ENCODE measurements at places on chromosomes 6 and 20.

DNA sequence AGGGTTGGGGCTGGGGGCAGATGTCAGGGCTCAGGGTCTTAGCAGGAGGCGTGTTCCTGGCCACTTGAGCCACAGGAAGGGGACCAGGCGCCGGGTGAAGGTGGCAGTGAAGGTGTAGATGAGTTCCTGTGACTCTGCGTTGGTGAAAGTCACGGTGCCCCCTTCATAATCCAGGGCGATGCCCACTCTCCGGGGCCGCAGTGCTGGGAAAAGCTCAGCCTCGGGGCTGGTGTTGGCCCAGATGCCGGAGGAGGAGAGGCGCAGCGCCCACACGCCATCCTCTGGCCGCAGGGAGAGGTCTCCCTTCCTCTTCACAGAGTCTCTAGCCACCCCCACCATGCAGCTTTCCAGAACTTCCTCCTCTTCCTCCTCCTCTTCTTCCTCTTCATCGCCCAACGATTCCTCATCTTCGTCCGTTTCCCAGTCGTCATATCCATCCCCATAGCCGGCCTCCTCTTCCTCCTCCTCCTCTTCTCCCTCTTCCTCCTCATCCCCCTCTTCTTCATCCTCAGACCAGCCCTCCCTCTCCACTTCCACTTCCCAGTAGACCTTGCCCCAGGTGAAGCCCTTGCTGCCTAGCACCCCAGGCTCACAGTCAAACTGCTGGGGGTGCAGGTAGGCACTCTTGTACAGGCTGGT, 22.6 kb downstream of the TRIM15 start:
- DNase-seq = no peak

DNA sequence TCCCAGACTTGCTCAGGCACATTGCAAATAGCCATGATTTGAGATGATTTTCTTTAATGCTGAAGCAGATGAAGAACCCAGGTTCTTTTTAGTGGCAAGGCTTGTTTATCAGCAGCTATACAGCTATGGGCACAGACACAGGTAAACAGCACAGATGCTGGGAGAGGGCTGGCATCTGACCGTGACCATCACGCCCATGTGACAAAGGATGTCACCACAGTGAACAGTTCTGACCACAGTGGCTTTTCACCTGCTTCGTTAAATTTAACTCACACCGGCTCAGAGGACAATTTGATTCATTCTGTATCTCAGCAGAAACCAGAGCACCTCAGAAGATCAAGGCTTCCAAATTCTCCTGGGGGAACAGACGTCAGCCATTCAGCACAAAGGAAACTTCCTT, 142.6 kb downstream of the CDH26 start:
- DNase-seq = no peak

- DNase-seq = no peak
Measured at GRCh38 chr6:139240161-139241010, 51.4 kb downstream of the TXLNB start.

DNA sequence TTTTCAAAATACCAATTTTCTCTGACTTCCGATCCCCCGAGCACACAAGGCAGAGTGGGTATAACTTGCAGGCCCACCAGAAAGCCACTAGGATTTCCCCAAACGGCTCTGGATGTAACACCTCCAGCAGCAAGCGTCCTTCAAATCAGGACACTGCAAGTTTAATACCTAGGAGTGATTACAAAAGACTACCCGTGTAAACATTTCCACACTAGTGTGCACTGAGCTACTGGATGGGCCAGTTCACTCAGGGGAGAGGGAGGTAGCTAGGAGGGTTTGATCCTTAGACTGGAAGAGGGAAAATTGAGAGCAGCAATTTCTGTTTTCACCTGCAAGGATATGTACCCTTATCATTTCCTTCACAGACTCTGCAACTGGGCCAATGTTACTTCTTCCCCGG, 91.8 kb upstream of the AGPAT4 start:
- no peak for DNase-seq

DNA sequence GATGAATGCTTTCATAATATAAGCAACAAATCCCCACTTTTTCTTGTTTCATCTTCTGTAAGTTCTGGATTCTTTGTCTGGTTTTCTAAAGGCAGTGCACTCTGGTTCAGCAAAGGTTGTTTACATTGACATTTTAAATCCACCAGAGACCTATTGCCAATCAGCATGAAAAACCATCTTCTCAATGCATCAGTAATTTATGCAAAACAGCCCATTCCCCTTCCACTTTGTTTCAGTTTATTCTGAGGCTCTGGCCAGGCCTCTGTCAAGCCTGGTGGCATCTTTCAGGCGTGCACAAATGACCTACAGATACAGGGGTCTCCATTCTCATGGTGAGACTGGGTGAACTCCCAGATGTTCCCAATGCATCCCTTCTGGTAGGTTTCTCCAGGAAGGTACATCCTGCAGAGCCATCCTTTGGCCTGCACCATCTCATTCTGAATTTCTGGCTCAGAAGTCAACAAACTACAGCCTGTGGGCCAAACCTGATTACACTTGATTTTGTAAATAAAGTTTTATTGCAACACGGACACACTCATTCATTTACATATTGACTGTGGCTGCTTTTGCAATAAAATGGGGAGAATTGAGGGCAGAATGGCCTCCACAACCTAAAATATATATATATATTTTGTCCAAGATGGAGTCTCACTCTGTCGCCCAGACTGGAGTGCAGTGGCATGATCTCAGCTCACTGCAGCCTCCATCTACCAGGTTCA, 405.4 kb downstream of the PREX1 start:
- no peak for DNase-seq

DNA sequence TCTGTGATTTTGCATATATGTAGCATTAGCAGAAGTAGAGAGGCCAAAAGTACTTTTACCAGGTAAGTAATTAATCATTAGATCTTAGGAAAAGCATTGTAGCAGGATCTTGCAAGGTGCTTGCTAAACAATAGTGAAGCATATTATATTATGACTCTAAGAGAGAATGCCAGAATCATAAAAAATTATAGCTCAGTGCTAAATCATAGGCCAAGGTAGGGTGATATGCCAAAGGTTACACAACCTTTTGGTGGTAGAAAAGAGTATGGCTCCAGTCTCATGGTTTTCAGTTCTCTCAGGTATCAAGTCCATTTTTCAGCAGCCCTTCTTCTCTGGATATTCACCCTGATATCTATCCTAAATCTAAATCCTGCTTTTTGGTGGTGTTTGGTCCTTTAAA, 16.9 kb upstream of the TMEM30A start:
- no peak for DNase-seq

GRCh38 chr6:8420031-8420588, 15.2 kb downstream of the SLC35B3 start:
- no peak for DNase-seq

- no peak for DNase-seq
Measured at GRCh38 chr6:143939364-143939763, 68.7 kb downstream of the PLAGL1 start.

DNA sequence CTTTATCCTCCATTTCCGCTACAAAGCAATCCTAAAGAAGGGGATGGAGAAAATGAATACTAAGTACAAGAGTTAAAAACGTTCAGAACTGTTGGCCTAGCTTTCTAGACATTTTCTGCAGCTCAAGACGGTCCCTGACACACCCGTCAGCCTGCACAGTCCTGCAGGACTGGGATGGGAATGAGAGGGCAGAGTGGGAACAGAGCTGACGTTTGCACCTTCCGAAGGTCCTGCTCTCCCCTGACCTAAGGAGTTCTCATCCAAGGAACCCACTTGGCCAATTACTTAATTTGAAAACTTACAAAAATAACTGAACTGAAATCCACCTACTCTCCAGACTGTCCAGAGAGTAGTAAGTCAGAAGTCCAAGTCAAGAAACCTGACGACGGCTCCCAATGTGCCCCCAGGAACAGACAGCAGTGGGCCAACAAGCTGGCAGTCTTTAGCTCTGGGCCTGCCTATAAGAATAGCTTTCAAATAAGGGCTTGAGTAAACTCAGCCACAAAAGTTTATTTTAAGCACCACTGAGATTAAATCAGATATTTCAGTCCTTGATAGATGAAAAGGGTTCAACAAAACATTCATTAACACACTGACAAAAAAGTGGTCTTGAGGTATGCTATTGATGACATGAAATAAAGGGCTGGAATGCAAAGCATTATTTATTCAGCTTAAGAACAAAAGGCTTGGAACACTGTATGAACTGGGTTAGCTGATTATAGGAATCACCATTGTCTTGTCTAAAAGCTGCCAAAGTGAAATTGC, 76.8 kb downstream of the CNKSR3 start:
- no peak for DNase-seq

DNA sequence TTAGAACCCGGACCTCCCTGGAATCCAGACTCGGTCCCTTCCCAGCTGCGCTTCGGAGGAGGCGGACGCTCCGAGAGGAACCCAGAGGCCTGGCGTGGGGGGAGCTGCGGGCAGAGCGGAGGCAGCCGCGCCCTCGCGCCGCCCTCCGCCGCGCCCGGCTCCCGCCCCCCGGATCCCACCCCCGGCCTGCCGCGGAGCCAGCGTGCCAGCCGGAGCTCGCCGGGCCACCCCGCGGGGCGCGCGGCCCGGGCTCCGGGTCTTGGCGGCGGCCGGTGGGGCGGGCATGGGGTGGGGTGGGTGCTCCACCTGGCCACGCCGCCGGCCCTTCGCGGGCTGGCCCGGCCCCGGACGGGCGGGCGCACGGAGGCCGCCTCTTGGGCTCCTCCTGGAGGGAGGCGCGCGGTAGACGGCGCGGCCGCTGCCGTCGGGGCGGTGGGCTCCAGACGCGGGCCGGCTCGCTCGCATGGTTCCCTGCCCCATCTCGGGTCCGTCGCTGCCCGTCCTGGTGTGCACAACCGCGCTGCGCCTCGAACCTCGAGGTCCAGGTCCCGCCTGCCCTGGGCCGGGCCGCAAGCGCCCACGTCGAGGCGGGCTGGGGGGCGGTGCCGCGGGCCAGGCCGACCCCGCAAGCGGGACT, 592 bp upstream of the CDYL start:
- peak; percentile 57 for DNase-seq

GRCh38 chr20:5397393-5397792, 80.6 kb upstream of the PROKR2 start:
- no peak for DNase-seq

GRCh38 chr20:6994452-6994851, 227.0 kb downstream of the BMP2 start:
- no peak for DNase-seq

DNA sequence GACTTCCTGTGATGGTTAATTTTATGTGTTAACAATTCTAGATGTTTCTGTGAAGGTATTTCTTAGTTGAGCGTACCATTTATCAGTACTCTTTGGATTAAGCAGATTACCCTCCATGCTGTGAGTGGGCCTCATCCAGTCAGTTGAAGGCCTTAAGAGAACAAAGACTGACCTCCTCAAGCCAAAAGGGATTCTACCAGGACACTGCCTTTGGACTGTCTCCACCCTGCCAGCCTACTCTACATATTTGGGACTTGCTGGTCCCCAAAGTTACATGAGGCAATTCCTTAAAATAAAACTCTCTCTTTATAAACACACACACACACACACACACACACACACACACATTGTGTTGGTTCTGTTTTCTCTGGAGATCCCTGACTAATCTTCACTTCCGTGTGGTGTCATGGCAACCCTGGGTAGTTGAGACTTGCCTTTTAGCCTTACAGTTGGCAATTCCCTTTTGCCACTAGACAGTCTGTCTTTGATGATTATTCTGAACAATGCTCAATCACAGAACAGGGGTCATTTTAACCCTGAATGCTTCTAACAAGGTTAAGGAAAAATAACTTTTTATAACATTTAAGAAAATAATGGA, 32.2 kb downstream of the MRAP2 start:
- DNase-seq = no peak

- no peak for DNase-seq
Measured at GRCh38 chr6:135331002-135331401, 149.9 kb downstream of the MYB start.

DNA sequence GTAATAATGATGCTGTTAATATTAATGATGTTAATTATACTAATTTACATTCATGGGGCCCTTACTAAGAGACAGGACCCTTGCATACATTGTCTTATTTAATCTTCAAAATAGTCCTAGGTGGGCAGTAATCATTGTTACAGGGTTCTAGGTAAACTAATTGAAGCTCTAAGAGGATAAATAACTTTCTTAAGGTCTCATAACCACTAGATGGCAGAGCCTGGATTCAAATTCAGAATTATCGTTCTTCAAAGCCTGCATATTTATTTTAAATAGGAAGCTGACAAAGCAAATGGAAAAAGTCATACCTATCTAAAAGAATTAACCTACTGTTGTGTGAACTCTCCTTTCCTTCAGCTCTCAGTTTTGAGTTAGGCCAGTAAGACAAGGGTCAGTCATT, 23.5 kb downstream of the PTCHD4 start:
- DNase-seq = no peak

GRCh38 chr20:15925376-15925775, 647.9 kb downstream of the KIF16B start:
- no peak for DNase-seq

- DNase-seq = no peak
Measured at GRCh38 chr6:100470422-100471120, 5.8 kb upstream of the SIM1 start.

GRCh38 chr6:88517737-88518136, 351.6 kb upstream of the CNR1 start:
- DNase-seq = no peak

- no peak for DNase-seq
Measured at GRCh38 chr20:47993035-47993755, 207.9 kb upstream of the SULF2 start.

- DNase-seq = no peak
Measured at GRCh38 chr6:34021554-34022190, 124.2 kb downstream of the GRM4 start.

DNA sequence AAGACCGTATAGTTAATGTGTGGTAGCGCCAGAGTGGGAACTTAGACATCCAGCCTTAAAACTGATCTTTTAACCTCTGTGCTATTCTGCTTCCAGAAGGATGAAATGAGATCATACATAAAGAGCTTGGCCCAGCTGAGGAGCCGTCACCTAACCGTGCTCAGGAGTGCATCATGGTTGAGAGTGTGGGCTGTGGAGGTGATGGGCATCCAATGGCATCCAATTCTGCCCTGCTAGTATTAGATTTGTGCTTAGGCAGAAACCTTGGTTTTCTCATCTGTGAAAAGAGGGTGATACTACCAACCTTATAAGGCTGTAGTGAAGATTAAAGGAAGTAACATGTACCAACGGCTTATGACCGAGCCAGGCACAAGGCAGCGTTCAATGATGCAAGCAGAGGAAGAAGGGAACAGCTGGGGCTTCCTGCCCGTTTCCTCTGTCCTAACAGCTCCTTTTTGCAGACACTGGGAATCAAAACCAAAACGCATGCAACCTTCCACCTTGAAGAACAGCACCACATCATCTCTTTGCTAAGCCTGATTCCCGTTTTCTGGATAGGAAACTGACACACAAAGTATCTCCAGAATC, 1.3 kb downstream of the SLC22A16 start:
- DNase-seq = no peak

DNA sequence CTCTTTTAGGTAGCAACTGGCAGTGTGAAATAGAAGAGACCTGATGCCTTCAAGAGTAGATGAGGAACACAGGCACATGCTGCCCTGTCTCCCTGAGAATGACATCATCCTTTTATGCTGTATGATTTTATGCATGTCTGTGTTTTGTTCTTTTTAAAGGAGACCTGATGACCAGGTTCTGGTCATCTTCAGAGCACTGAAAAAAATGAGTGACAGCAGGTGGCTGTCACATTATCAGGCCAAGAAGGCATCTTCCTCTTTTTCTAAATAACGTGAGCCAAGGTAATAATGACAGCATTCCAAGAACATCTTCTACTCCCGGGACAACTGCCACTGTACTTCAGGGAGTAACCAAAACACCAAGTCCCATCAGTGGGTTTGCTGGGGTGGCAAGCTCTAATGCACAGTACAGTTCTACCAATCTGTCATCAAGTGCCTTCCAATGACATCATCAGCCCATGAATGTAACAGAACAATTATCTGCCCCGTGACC, 28.9 kb downstream of the CNKSR3 start:
- no peak for DNase-seq
